Hypothalamus (tissue), 51 donors: ENCODE measurements at places on chromosomes 2 and 18.

- DNase-seq, result no peak
Observed at GRCh38 chr2:171630812-171631626, 56.2 kb upstream of the DYNC1I2 start.

- DNase-seq, result no peak
Observed at GRCh38 chr2:65494078-65494477, 61.7 kb upstream of the SPRED2 start.

DNA sequence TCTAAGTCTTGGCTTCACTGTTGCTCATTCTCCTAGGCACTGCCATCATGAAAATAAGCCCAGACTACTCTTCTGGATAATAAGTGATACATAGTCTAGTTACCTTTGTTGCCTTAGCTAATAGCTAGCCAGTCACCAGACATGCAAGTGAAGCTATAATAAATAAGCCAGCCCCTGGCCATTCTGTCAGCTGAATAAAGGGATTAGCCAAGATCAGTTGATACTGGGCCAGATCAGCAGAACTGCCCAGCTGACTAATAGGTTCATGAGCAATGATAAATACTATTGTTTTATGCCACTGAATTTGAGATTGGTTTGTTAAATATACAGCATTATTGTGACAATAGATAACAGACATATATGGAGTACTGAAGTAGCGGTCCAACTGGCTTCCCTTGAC lies 8.0 kb upstream of the C2orf69 start:
- DNase-seq, result no peak

DNA sequence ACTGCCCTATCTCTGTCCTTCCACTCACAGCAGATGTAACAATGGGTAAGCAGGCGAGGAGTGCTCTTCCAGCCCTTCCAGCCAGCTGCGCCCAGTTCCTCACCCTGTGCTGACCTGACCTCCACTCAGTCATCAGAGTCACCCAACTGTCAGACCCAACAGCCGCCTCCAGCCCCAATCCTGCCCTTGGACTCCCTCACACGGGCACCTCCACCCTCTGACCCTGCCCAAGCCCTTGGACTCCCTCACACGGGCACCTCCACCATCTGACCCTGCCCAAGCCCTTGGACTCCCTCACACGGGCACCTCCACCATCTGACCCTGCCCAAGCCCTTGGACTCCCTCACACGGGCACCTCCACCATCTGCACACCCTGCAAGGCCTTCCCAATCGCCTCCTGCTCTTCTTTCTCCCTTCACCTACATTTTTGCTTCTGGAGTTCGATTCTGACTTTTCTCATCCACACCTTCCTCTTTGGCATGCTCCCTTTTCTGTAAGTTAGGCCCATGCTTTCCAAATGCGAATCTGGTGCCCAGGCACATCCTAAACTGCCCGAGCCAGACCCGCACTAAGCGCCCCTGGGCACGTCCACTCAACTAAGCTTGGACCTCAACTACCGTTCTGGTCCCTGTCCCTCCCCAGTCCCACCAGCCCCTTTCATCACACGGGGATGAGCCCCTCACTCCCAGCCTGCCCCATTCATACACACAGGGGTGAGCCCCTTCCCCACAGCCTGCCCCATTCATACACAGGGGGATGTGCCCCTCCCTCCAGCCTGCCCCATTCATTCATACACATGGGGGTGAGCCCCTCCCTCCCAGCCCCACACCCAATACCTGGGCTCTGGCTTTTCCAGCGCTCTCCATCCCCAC lies 15.9 kb downstream of the EIPR1 start:
- no peak for DNase-seq

- DNase-seq, result no peak
Observed at GRCh38 chr2:12723736-12724463, 7.2 kb downstream of the TRIB2 start.

DNA sequence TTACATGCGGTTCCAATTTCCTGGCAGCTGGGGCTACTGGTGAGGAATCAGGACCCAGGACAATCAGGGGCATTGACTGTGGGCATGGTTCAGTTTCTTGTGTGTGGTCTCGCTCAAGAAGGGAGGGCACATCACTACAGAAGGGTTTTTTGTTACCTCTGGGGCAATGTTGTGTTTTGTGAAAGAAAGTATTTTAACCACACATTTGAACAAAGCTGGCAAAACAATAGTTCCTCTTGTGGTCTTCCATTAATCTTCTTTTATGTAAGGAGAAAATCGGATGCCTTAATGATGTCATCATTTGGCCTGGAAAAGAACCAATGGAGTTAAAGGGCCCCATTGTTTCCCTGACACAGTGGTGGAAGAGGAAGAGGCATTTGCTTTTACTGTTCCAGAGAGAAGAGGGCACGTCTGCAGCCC lies 197.4 kb downstream of the SH3BP4 start:
- DNase-seq, result peak; percentile 61

GRCh38 chr18:55968550-55968949 lies 380.6 kb upstream of the TCF4 start:
- no peak for DNase-seq

DNA sequence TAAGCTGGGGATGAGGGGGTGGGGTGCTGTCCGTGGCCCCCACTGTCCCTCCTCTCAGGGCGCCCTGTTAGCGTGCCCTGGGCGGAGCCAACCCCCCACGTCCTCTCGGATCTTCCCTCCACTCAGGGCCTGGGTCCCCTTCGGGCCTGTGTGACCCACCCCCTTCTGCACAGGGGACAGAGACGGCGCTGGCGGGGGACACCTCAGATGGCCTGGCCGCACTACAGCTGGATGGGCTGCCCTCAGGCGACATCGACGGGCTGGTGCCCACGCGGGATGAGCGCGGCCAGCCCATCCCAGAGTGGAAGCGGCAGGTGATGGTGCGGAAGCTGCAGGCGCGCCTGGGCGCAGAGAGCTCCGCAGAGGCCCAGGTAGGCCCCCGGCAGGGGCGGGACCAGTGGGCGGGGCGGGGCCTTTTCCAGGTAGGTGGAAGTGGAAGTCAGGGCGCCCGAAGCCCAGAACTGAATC lies 9.9 kb upstream of the KLHL30 start:
- DNase-seq, result no peak

DNA sequence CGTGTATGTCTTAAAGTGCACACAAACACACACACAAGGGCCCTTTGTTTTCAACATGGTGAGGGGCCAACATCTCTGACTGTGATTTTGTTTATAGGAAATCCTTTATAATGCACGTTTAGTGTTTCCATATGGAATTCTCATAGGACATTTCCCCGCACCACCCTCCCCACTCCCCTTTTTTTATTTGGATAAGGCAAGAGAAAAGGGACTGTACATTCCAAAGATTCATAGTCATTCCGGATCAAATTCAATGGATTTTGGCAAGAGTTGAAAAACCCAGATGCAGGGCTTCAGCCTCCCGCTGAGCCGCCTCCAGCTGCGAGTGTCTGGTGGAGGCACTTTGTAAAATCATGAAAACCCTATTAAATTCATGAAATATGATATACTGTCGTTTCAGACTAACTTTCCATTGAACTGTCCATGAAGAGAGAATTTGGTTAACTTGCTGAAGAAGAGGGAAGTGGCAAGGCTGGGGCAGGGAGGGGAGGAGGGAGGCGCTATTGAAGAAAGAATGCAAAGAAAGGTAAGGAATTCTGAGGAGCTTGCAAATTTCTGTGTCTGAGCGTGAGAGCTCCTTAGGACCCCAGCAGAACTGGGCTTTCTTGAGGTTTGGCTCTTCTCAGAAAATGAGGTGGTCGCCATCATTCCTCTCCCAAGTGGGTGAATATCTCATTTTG lies 25.8 kb upstream of the SLC14A2 start:
- DNase-seq, result no peak

DNA sequence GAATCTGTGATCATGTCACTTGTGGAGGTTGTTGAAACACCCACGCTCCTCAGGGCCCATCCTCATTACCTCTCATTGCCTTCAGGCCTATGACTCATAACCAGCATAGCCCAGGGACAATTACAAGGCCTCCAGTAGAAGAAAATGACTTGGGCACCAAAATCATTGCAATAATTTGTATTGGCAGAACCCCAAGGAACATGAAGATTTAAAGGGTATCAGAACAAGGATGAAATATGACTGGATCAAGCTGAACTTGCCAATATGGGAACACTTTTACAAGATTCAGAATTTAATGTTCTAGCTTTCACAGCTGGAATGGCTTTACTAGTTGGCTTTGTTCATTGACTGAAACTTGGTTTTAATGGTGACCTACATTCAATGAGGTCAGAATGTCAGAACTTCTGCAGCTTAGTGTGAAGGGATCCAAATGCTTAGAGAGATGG lies 156.4 kb downstream of the COPS8 start:
- DNase-seq, result no peak
